Activated T-cell treated with anti-CD3 and anti-CD28 coated beads, Interleukin-2, amount 50 U/mL, for 72 hours (primary cell): ENCODE measurements at places on chromosomes 3 and 15. TPM values are rescaled to one million over a fixed set of nuclear protein-coding genes. Genes with fewer than 3 reads are reported as not detected.

DNA sequence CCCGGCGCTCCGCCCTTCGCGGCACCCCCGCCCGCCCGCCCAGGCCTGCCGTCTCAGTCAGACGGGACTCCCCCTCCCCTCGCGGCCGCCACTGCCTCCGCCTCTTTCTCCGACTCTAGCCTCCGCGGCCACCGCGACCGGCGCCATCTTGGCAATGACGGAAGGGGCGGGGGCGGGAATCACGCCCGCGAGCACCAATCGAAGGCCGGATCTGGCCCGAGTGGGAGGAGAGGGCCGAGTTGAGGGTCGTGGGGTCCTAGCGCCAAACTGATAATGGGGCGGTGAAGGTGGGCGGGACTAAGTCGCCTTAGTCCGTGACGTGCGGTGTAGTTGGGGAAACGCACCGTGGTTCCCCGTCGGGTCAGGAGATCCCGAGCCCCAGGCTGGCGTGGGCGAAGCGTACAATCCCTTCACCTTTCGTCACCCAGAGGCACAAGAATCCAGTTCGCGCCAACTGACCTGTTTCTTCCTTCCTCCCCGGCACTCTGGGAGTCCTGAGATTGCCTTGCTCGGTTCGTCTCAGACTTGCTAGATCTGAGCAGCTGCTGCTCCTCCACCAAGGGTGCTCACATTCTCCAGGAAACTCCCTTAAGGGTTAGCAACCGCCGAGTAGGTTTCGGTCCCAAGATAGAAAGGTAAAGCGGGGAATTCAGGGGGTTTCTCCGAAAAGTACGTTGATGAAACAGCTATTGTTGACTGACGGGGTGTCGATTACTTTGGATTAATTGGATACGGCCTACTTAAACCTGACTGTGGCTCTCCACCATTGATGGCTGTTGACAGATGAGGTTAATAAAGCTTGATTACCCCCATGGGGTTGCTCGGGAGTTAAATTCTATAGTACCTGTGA lies at the start of gene DENND4A:
Gene DENND4A, minus strand, starts transcription at position 156 of the 850 bp plus-strand sequence. CDS start 35,843 bp downstream, outside the sequence.
- peak; percentile 99 for DNase-seq

DNA sequence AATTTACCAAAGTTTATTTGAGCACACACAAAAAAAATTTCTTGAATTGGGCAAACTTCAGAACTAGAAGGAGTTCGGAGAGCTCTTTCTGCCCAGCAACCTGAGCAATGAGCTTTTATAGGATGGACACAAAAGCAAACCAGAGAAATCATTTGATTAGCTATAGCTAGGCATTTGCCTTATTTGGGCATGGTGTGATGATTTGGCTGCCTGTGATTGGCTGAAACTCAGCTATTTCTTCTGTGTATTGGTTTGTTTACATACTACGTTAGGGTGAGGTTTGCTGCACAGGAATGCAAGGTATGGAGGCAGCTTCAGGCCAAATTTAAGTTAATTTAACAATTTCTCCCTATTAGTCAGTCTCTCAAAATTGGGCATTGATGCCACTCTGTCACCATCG lies 65.1 kb downstream of the NEK11 start:
- DNase-seq: no peak

DNA sequence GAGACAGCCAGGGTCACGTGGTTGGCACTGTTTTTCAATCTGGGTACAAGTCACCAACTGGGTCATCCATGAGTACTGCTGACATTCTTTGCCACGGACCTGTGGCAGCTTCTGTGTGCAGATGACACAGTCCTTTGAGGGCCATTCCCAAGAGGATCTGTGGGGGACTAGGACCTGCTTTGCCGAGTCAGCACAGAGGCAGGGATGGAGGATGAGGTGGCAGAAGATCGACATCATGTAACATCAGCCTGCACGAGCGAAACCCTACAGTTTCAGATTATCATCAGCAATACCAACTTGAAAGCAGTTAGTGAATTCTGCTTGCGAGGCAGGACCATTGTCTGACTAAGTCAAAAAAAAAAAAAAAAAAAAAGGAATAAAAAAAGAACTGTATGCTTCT lies 227.7 kb downstream of the FOXP1 start:
- peak; percentile 49 for DNase-seq

DNA sequence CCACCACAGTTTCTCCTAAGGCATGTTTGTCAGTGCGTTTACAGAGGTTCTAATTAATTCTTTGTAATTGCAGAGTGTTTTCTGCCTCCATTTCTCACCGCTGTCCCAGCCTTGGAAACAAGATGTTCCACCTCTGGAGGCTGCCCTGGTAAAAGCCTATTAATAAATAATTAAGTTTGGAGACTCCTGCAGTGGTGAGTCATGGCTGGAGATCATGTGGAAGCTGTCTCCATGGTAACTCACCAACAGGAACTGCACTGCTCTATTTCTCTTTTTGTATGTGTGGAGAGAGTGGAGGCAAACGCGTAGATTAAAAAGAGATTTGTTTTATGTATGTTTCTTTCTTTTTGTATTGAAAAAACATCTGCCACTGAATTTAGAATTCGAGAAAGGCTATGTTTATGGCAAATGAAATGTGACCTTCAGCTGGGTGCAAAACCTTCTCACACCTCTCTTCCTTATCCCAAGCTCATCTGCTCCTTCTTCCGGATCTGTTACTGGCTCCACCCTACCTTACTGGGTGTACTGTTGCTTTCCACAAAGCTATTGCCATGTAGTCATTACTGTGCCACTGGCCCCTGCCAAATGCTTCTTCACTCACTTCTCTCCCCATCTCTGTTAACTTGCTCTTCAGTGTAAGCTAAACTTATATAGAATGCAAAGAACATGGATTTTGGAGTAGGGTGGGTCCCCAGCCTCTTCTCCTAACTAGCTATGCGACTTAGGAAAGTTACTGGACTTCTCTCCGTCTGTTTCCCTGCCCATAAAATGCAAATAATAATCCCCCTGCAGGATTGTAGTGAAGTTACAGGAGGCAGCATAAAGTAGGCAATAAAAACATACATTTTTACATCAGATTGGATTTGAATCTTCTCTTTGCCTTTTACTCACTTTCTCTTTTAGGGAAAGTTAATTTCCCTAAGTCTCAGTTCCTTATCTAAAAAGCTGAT lies 778.5 kb downstream of the NTRK3 start:
- DNase-seq: no peak

CD200R1 gene
- total RNA-seq: 2.2 TPM

ACSBG1 gene
- total RNA-seq: not detected
